ENCODE measurements at places on chromosomes 5 and 9.

GRCh38 chr9:81613002-81613812 is 76.1 kb downstream of the TLE1 start:
- peak; percentile 5 for DNase-seq

- no peak for DNase-seq
Measured at GRCh38 chr5:160318409-160318808, 6.0 kb upstream of the CCNJL start.

DNA sequence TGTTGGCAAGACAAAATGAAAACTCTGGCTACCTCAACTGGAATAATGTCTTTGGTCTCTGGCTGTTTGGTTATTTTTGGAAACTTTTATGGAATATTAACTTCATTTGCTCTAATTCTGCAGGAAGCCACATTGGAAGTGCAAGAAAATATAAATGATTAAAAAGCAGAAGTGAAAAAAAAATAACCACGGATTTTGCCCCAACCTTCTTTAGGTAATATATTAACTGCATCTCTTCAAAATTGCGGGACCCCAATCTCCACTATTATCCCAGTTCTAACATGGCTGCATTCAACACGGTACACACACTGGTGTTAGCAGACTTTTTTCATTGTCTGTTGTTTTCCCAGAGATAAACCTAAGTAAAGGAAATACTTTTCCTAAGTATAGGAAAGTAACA is 23.0 kb downstream of the GLIS3 start:
- no peak for DNase-seq

DNA sequence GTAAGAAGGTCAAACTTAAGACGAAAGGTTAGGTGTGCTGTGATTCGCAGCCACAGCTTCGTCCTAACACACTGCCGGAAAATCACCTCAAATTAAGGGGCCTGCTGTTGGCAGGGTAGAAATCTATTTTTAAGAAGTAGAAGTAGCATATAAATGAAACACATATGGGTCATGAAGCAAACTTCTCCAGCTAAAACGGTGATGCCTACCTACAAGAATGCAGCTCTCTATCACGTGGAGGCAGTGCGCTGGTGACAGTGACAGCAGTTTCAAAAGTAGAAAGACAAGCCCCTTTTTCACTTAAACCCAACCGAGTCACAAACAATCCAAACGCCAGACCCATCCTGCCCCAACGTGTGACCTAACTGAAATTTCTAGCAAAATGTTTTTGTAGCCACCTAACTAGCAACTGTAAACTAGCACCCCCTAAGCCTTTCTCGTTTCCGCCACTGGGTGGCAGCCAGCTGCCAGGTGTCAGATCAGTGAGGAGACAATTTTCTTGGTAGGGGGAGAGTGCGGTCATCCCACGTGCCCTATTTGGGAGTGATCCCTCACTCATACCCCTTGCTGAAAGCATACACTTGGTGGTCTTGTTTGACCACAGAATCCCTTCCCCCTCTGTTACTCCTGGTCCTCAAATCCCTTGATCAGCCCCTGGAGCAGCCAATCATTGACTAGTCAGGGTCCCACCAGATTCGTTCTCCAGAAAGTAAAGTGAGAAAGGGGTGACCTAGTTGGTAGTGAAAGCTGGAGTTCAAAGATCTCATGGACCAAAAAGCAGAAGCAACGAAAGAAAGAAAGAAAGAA is 71.8 kb upstream of the MAMDC2 start:
- peak; percentile 13 for DNase-seq

DNA sequence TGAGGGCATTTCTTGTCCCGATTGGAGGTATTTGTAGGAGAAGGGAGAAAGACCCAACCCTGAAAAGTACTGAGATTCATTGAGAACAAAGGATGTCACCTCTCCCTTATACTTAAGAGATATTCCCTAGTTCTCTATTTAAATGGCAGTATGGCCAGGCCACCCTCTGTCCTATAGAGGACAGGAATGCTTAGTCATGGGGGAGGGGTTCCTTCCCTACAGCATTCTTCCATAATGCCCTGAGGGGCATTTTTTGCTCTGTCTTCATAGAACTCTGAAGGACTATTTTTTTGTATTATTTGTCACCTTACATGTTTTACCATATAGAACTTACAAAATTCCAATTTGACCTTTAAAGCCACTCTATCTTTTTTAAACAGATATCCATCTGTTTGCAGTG is 176.3 kb downstream of the TMEM161B start:
- DNase-seq, result no peak

DNA sequence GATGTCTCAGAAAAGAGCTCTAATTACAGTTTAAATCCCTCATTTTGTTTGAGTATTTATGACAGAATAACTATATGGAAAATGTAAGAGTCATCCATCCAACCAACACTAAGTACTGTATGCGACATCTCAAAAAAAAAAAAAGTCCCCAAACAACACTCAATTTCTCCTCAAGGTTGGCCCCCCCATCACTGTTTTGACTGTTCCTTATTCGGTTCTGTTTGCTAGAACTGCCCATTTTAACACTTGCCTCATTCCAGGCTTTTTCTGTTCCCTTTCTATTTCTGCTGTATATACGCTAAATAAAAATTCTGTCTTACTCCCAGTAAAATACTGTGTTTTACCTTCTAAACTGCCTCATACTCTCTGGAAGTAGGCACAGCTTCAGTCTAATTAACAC is 25.2 kb downstream of the GLDC start:
- no peak for DNase-seq

- no peak for DNase-seq
Measured at GRCh38 chr9:109974918-109975276, 194.9 kb downstream of the PALM2AKAP2 start.

All from NCI-H526 treated with DMSO at 0.1 percent for 48 hours (cell line).